Progenitor cell of endocrine pancreas (in vitro differentiated cells): ENCODE measurements at places on chromosomes 11 and 22.

GRCh38 chr11:118238929-118239328 is 13.2 kb downstream of the MPZL3 start:
- no peak for DNase-seq

- no peak for DNase-seq
Observed at GRCh38 chr11:62555464-62556107, 9.0 kb upstream of the AHNAK start.

DNA sequence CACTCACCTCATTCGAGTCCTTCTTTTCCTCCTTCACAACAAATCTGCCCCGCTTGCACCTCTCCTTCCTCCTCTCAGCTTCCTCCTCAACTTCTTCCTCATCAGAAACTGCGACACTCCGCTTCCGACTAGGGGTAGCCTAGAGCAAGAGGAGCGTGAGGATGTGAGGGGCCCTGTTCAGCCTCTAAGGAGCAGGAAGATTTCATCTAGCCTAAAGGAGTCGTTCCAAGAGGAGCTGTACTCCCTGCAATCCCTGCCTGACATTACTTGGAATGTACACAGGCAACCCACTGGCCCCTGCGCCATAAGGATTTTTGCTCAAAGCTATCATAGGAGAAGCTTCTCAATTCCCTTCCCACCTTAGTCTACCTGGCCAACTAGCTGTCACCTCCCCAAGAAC is 34.5 kb downstream of the MORC2 start:
- DNase-seq: no peak

GRCh38 chr11:117202386-117203068 is 3.4 kb downstream of the TAGLN start:
- DNase-seq: no peak

DNA sequence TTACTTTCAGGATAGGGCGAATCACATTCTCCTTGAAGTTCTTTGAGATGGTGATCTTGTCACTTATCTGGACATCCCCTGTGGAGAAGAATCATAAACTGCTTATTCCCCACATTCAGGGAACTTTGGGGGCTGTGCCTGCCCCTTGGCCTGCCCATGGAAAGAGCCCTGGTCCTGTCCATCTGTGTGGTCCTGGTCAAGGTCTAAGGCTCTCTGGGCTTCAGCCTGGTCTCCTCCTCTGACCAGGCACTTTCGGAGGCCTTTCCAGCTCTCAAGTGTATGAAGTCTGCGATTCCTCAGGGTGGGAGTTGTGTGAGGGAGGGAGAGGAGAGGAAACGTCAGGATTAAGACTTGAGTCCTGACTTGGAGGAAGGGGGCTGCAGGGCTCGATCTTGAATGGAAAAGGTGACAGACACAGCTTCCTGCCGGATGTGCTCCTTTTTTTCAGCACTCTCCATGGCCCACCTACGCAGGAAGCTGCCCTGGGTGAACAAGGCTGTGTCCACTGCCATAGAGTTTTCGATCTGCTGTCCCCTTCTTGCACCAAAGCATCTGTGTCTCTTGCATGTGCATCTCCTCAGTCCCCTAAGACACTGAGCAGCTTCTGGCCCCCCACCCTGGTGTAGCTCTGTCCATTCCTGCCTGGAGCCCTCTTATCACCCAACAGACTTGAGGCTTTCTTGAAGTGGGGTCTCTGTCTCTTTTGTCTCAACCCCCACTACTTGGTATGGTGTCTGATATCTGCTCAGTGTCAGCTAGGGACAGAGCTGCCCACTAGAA is 50.8 kb upstream of the PHOX2A start:
- DNase-seq: no peak
